Left cardiac atrium (tissue), 4 donors: ENCODE measurements at places on chromosomes 6 and 20.

GRCh38 chr20:59781226-59781625 lies 152.2 kb downstream of the SYCP2 start:
- no peak for DNase-seq

- no peak for DNase-seq
Measured at GRCh38 chr20:21323640-21324039, 20.5 kb downstream of the XRN2 start.

DNA sequence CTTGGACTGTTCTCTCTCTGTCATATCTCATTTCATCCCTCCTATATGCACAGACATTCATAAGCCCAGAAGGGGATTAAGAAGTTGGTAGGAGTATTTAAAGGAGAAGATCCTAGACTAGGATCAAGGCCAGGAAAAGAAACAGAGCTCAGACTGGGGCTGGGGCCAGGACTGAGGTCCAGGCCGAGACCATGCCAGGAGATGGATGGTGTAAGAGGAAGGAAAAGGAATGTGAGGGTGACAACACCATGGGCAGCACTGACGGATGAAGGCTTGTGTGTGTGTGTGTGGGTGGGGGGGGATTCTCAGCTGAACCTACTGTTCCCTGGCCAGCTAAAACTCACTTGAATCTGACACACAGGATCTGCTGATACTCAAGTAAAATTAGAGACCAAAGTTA lies 182.1 kb downstream of the KIF6 start:
- peak; percentile 59 for DNase-seq

DNA sequence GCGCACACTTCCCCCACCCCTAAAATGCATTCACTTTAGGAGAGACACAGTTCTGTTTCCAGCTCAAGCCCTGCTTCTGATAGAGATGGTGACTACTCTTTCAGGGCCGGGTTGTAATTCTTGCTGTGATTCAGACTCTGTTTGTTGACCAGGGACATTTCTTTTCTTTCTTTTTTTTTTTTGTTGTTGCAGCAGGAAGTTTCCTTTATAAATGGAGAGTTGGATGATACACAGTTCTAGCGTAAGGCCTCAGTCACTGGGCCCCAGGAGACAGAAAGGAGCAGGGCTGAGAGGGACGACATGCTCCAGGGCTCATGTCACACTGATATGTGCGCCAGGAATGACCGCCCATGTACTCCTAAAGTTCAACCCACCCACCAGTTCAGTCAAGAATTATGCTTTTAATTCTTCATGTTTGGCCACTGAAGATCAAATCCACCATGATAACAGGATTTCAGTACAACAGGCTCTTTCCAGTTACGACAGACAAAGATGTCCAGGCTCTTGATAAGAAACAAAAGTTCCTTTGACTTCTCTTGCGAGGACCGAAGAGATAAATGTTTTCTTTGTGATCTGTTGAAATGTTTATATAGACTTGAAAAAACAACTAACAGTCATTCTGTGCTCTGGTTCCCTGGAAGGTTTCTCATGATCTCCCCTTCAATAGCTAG lies 142.5 kb downstream of the CD164 start:
- peak; percentile 65 for DNase-seq

DNA sequence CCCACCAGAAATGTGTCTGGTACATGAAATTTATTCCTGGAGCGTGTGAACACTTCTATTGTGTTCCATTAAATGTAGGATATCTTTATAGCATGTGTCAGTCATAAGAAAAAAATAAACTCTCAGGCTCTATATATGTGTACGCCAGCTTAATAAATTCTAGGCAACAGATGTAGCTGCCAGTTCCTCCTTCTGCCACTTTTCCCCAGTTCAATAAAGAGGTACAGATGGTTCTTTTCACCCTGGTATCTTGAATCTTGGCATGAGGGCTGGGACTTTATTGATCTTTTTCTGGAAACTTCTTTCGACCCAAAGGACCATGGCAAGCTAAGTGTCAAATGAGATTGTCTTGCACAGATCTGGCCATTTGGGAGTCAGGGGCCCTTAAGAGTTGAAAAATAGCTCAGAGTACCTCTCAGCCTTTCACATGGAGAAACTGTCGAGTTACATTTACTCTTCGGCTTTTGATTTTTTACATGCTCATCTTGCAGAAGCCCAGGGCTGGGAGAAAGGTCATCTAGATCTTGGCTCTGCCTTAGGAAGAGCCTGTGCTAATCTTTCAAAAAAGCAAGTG lies 240.9 kb downstream of the DOK5 start:
- no peak for DNase-seq

GRCh38 chr6:89834884-89835792 lies 5.5 kb downstream of the CASP8AP2 start:
- DNase-seq: no peak

GRCh38 chr20:8471465-8471864 lies 339.4 kb downstream of the PLCB1 start:
- DNase-seq: no peak

DNA sequence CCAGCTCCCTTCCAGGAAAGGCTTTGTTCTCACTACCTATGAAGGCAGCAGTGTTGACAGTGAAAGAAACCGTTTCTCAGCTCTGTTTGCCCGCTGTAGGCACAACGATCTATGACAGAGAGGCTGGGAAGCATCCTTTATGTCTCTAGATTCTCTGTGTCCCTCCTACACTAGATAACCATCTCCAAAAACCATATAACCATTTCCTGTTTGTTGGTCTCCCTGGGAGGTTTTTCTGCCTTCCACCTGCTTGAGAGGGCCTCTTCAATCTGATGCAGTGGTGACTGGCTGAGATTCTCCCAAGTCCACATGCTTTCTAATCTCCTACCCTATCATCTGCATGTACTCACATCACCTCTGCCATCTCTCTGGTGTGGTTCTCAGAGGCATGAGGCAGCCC lies 32.0 kb upstream of the TMEM217 start:
- DNase-seq: no peak

DNA sequence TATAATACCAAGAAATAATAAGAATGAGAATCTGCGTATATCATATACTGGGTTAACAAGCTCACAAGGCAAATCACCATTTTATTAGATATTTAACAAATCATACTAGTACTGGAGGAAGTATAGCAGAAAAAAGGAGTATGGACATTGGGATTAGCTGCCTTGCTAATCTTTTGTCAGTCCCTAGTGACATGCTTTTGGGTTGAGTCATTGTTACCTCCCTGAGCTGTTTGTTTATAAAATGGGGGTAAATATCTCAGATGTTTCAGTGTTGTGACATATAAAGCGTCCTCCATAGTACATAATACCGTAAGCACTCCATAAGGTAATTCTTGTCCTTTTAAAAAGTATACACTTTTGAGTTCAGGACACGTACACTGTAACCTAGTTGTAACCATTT lies 107.0 kb downstream of the ESR1 start:
- DNase-seq: no peak

DNA sequence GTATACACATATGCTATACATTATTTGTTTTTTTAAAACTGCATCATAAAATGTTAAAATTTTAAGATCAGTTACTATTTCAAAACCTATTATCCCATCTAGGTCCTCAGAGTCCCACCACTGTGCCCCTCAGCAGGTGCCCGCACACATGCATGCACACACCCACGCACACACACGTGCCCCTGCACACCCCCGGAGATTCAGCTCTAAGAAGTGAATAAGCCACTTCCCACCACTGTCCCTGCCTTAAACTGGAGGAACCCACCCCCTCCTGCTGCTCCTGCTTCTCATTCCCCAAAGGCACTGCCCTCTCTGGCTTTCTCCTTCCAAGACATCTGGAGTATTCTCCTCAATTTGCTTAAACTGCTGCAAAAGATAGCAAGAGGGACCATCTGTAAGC lies 5.4 kb upstream of the FAM210B start:
- DNase-seq: no peak

DNA sequence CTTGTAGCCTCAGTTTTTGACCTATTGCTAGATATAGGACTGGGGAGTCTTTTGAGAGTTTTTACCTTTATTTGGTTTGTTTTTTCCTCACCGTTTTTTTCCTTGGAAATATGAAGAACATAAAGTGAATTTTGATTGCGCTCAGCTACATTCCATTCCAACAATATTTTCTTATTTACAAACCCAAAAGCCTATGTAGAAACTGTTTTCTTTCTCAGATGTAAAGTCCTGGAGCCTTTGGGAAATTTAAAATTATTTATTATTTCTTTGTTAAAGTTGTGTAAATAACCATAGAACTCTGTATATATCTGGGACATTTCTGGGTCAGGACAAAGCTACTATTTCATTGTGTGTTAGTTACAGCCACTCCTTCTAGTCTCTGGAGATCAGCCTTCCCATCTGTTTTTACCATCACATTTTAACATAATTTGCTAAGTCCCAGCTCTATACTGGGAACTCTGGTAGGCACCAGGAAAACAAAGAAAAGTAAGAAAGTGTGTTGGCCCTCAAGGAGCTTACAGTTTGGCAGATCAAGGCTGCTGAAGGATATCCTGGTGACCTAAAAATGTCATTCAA lies 68.8 kb downstream of the JAG1 start:
- no peak for DNase-seq

GRCh38 chr6:23940466-23940865 lies 185.5 kb upstream of the NRSN1 start:
- no peak for DNase-seq

GRCh38 chr6:54102238-54102637 lies 9.0 kb upstream of the MLIP start:
- no peak for DNase-seq

GRCh38 chr6:28903686-28904085 lies 20.1 kb downstream of the TRIM27 start:
- no peak for DNase-seq

DNA sequence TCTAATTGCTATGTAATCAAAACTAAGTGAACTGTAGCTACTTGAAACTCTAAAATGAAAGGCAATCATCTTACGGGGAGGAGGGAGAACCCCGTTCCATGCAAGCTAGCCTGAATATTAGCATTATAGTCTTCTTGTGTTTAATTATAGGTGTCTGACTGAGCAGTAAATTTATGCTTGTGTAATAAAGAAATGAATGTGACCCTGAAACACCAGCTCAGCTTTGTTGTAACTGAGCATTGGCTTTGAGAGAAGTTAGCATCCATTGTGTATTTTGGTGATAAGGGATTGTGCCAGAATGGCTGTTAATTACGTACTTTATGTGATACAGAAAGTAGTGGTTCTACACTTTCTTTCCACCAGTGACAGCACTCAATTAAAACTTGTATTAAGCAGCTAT lies 86.9 kb downstream of the QKI start:
- no peak for DNase-seq

- DNase-seq: no peak
Measured at GRCh38 chr6:104472021-104472901, 387.5 kb downstream of the HACE1 start.

DNA sequence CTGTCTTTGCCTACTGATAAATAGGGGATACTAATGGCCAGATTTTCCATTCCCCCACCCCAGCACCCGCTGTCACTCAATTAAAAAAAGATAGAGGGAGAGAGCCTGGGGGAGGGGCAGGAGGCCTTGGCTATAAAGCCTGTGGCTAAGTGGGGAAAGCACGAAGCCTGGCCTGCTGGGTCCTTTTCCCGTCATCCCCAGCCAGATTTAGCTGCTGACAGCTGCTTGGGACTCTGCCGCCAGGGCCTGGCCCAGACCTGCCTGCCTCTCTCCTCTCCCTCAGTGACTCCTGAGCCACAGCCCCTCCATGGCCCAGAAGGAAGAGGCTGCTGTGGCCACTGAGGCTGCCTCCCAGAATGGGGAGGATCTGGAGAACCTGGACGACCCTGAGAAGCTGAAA lies at the start of gene APOBEC2:
APOBEC2 (plus strand) TSS at position 162 of the 400 bp plus-strand sequence; CDS start at position 308, 146 bp downstream.
- peak; percentile 77 for DNase-seq

DNA sequence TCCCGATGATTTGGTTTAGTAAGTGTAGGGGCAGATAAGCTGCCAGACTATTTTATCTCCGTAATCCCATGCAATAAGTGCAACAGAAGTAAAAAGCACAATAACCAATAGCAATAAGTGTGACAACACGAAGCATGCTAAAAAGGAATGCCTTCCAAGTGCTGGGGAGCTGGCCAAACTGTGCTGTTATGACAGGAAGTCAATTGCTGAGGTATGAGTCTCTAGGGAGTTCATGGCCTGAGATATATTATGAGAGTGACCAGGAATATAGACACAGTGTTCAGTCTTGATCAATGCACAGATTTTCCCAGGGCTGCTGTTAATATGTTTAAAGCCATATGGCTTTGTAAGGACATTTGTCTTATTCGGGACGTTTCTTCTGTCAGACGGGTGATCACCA lies 10.5 kb upstream of the ANGPT4 start:
- DNase-seq: no peak

GRCh38 chr6:124400261-124400999 lies 561.8 kb upstream of the RNF217 start:
- DNase-seq: no peak

- DNase-seq: no peak
Measured at GRCh38 chr6:134247844-134248580, 69.9 kb downstream of the SGK1 start.

DNA sequence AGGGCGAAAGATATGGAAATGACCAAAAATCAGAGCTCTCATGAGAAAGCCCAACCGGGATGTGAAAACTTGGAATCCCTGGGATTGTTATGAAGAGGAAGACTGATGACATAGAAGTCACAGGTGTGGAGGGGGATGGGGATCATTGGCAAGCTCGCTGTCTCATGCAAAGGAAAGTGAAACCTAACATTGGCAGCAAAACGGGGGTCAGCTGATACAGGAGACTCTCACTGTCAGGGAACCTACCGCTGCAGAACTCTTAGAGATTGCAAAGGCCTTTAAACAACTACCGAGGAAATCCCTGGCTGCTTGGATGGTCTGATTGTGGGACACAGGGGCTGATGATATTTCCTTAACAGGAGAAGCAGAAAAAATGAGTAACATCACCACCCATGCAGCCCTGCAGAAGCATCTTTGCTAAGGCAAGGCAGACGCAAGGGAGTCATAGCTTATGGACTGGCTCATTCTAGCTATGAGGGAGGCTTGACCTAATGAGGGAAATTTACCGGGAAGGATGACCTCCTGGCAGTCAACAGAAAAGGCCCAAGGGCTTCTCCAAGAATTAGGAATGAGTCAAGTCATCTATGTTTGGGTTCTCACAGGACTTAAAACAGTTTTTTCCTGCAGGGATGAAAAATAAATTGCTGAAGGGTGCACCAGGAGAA lies 7.0 kb downstream of the MUC21 start:
- DNase-seq: no peak
